ENCODE measurements at places on chromosomes 1 and 21.

DNA sequence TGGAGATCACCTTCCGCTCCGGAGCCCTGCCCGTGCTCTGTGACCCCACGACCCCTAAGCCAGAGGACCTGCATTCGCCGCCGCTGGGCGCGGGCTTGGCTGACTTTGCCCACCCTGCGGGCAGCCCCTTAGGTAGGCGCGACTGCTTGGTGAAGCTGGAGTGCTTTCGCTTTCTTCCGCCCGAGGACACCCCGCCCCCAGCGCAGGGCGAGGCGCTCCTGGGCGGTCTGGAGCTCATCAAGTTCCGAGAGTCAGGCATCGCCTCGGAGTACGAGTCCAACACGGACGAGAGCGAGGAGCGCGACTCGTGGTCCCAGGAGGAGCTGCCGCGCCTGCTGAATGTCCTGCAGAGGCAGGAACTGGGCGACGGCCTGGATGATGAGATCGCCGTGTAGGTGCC lies 9.6 kb downstream of the SPATA46 start:
- H3K27me3 ChIP-seq = no peaks in the 10 kb centered on the region
- peaks cover 3% of the 10 kb centered on the region for H3K36me3 ChIP-seq
- H3K4me1 ChIP-seq = no peaks in the 10 kb centered on the region

DNA sequence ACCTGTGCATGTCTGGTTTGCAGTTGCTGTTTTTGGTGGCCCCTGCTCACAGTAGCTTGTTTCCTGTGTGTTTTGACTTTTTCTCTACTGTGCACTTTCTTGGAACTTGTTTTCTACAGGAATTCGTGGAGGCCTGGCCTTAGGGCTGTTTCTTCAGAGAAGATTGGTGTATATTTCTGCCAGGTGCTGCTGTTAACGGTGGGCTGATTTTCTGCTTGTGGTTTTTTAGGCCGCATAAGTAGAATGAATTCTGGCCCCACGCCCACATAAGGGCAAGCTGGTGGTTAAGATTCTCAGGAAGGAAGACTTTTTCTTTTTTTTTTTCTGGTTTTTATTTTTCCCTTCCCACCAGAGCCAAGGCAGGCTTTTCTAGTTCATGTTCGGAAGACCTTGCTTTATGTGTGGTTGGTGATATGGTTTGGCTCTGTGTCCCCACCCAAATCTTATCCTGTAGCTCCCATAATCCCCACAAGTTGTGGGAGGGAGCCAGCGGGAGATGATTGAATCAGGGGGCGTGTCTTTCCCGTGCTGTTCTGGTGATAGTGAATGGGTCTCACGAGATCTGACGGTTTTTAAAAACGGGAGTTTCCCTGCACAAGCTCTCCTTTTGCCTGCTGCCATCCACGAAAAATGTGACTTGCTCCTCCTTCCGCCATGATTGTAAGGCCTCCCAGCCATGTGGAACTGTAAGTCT lies 71.5 kb upstream of the DISP3 start:
- DNase-seq = no peak
- no peaks in the 10 kb centered on the region for H3K4me1 ChIP-seq

DNA sequence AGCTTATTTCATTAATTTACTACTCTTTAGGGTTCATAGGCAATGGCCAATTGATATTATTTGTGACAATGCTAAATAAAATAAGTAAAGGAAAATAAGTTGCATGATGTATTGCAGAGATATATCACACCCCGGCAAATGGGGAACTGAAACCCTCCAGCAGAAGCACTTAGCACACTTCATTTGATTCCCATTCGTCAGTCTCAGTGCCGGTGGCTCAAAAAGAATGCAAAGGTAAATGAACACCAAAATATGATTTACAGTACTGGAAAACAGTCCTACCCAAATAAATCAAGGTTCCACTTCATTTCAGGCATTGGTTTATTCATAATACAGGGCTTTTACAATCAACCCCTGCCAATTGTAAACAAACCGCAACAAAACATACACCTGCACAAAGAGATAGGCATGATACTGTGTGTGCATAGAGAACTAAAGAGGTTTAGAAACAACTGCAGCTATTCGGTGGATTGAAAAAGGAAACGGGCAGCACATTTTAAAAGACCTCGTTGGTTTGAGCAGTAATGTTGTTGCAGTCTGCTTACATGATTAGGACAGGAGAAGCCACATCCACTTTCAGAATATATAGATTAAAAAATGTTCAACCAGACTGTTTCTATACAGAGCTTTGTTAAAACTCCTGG lies 1019.2 kb downstream of the TTLL7 start:
- no peak for DNase-seq
- no peak overlapping the region for H3K4me3 ChIP-seq
- H3K27me3 ChIP-seq = peaks cover 3% of the 10 kb centered on the region
- peaks cover 20% of the 10 kb centered on the region for H3K4me1 ChIP-seq

DNA sequence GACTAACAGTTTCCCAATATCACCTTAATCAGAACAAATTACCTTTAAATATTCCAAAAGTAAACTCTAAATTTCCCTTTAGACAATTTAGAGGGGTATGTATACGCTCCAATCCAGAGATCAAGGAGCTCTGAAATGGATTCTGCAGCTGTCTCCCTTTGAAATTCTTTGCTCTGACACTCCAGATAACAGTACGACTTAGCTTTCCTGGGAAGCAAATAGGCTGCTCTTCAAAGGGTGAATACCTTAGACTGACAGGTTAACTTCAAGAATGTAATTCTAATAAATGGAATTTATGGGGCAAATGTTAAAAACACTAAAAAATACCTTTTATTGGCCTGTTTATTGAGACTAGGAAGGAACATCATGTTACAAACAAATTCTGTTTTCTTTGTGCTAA lies 357.2 kb downstream of the USP25 start:
- no peak for DNase-seq
- peaks cover 29% of the 10 kb centered on the region for H3K4me1 ChIP-seq
- no peak overlapping the region for H3K4me3 ChIP-seq
- H3K27ac ChIP-seq = no peak overlapping the region

DNA sequence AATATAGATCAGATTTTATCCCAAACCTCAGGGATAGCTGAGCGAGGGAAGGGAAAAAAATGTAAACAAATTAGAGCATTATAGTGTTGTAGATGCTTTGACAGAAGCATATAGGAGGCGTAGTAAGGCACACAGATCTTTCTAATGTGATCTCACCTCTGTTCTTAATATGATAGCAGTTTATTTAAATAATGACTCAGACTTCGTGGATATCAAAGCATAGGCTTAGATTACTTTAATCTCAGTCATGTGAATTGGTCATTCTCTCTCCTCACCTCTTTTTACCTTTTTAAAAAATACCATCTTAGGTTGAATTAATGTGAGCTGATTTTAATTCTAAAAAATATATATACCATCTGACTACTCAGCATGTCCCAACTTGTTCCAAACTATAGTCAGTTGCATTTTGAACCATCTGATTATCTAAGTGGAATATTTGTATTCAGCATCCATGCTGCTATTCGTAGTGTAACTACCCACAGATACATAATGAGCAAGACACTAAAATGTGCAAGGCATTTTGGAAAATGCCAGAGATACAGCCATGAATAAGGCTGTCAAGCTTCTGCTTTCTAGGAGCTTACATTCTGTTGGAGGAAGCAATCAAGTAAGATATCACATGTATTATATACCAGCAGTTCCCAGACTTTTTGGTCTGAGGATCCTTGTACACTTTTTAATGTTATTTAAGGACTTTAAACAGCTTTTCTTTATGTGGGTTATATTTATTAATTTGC lies 76.7 kb downstream of the OSBPL9 start:
- DNase-seq = no peak
- H3K4me3 ChIP-seq = no peak overlapping the region
- peaks cover 35% of the 10 kb centered on the region for H3K4me1 ChIP-seq
- H3K36me3 ChIP-seq = no peaks in the 10 kb centered on the region
- H3K27me3 ChIP-seq = no peaks in the 10 kb centered on the region
- H3K27ac ChIP-seq = no peak overlapping the region
